ENCODE measurements at places on chromosomes 5 and 9. TPM values are rescaled to one million over a fixed set of nuclear protein-coding genes. Genes with fewer than 3 reads are reported as not detected.
A peak's percentile ranks its signal among the peaks of the same experiment; 100 is the strongest.

Gene TMC1
- total RNA-seq = not detected

DNA sequence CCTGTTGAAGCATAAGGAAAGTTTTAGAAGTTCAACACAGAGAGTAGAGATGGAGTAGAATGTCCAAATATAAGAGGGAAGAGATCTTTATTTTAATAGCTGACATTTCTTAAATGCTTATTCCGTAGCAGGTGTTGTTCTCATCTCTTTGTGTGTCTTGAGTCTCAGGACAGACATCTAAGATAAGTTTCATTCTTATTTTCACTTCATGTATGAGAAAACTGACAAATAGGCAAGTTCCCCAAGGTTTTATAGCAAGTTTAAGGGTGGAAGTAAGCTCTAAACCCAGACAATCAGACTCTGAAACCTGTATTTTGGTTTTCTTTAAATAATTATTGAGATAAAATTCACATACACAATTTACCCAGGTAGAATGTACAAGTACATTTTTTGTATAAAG is 228.4 kb upstream of the PPP1R2B start:
- H3K36me3 ChIP-seq = no peaks in the 10 kb centered on the region
- no peaks in the 10 kb centered on the region for H3K4me1 ChIP-seq
- no peaks in the 10 kb centered on the region for H3K27me3 ChIP-seq

DNA sequence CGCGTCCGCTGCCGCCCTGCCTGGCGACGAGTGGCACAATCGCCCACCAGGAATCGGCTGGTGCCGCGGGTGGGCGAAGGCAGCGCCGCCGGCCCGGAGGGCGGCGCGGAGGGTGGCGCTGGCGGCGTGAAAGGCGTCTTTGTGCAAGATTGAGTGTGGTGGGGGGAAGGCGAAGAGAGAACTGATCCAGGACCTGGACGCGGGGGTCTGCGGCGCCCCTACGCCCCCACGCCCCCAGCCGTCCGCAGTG is 4.6 kb upstream of the RGMB start:
- DNase-seq = no peak
- peak overlapping the region; percentile 70 for H3K4me3 ChIP-seq
- peaks cover 2% of the 10 kb centered on the region for H3K27me3 ChIP-seq
- no peak overlapping the region for H3K27ac ChIP-seq

DNA sequence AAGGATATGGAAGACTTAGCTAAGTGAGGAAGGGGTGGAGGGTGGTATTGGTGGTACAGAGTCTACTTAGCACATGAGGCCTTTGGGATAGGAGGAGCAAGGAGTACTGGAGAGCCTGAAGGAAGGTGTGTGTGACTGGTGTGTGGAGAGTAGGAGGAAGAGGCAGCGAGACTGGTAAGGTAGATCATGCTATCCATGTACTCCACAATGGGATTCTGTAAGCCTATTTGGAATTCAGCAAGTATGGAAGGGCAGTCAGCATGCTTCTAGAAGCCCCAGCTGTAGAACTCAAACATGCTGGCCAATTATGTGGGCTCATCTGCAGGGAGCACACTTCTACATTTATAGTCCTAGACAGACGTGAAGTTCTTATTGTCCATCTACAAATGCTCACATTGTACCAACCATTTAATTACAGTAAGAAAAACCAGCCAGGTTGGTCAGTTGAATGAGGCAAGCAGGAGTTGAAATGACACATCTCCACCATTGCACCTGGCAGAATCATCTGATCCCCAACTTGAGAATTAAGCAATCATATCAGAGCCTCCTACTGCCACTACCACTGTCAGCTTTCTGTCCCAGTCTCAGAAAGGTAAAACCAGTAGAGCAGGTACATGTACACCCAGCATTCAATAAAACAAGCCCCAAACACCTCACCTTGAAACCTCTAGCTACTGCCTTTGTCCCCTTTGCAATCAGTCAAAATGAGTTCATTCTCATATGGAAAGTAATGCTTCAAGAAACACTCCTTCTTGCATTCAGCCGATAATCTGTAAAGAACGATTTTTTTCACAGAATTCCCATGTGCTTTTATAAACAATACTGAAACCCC is 60.9 kb upstream of the GLRX start:
- no peak overlapping the region for H3K27ac ChIP-seq
- no peaks in the 10 kb centered on the region for H3K4me1 ChIP-seq
- H3K4me3 ChIP-seq = no peak overlapping the region
- peaks cover 11% of the 10 kb centered on the region for H3K36me3 ChIP-seq
- H3K27me3 ChIP-seq = no peaks in the 10 kb centered on the region

GRCh38 chr5:135013445-135013844 is 20.6 kb downstream of the PITX1 start:
- no peaks in the 10 kb centered on the region for H3K4me1 ChIP-seq
- H3K36me3 ChIP-seq = no peaks in the 10 kb centered on the region
- no peak overlapping the region for H3K4me3 ChIP-seq
- DNase-seq = peak; percentile 17

- no peak for DNase-seq
- H3K36me3 ChIP-seq = peaks cover 13% of the 10 kb centered on the region
- no peak overlapping the region for H3K27ac ChIP-seq
- H3K4me1 ChIP-seq = peaks cover 38% of the 10 kb centered on the region
- H3K4me3 ChIP-seq = no peak overlapping the region
Observed at GRCh38 chr5:131382407-131383395, 118.8 kb downstream of the CDC42SE2 start.

Gene PFN3
- not detected for total RNA-seq

DNA sequence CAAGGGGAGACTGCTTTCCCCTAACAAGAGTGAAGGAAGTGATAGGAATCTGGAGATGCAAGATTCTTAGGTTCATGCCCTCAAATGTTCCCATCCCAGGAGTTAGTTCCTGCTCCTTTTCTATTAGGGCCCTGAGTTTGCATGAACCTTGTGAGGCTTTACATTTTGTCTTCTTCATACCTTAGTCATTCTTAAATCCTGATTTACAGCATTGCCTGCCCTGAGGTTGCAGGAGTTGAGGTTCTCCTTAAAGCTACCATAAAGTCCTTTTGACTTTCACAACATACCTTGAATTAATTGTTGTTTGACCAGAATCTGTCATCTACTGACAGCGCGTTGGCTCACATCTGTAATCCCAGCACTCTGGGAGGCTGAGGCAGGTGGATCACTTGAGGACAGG is 151.5 kb upstream of the ABCA1 start:
- H3K27ac ChIP-seq = no peak overlapping the region
- no peaks in the 10 kb centered on the region for H3K27me3 ChIP-seq
- DNase-seq = no peak
- H3K4me3 ChIP-seq = no peak overlapping the region
- H3K36me3 ChIP-seq = no peaks in the 10 kb centered on the region
- H3K4me1 ChIP-seq = no peaks in the 10 kb centered on the region
